ENCODE measurements at places on chromosomes 6 and 20. TPM values are rescaled to one million over a fixed set of nuclear protein-coding genes. Genes with fewer than 3 reads are reported as not detected.

The USP49 gene
- 2.2 TPM for total RNA-seq

The TREML4 gene
- not detected for total RNA-seq

The GABRR1 gene
- not detected for total RNA-seq

The GJA10 gene
- not detected for total RNA-seq

Data from myocyte (in vitro differentiated cells).